ENCODE measurements at places on chromosomes 12 and 14. TPM values are rescaled to one million over a fixed set of nuclear protein-coding genes. Genes with fewer than 3 reads are reported as not detected.

DNA sequence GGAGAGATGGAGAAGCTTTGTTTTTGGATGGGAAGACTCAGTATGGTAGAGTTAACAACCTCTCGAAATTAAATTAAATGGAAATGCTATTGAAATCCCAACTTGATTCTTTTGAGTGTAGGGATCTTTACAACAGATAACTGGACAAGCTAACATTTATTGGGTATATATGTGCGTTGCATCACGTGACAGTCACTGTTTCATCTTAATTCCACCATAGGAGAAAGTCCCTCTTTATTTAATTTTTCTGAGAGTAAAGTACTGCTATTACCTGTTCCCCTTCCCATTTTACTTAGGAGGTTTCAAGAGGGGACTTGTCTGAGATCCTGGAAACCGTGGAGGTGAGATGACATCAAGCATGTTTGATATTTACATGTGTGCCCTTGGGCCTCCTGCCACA is 11.1 kb upstream of the DAO start:
- no peaks in the 10 kb centered on the region for H3K4me1 ChIP-seq
- no peaks in the 10 kb centered on the region for H3K36me3 ChIP-seq
- H3K4me3 ChIP-seq, result no peak overlapping the region
- H3K27me3 ChIP-seq, result no peaks in the 10 kb centered on the region
- H3K27ac ChIP-seq, result no peak overlapping the region
- no peak for DNase-seq

DNA sequence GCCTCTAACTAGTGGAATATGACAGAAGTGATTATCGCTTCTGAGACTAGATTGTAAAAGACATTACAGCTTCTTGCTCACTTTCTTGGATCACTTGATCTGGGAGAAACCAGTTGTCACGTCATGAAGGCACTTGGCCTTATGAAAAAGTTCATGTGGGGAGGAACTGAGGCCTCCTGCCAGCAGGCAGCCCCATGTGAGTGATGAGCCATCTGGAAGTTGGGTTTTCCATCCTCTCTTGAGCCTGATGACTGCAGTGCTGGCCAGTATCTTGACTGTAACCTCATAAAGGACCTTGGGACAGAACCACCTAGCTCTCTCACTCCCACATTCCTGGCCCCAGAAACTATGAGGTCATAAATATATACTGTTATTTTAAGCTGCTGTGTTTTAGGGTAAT is 28.0 kb downstream of the TTLL5 start:
- no peaks in the 10 kb centered on the region for H3K27me3 ChIP-seq
- DNase-seq, result no peak
- no peak overlapping the region for H3K27ac ChIP-seq
- no peak overlapping the region for H3K4me3 ChIP-seq
- H3K4me1 ChIP-seq, result peaks cover 12% of the 10 kb centered on the region
- peaks cover 16% of the 10 kb centered on the region for H3K36me3 ChIP-seq

DNA sequence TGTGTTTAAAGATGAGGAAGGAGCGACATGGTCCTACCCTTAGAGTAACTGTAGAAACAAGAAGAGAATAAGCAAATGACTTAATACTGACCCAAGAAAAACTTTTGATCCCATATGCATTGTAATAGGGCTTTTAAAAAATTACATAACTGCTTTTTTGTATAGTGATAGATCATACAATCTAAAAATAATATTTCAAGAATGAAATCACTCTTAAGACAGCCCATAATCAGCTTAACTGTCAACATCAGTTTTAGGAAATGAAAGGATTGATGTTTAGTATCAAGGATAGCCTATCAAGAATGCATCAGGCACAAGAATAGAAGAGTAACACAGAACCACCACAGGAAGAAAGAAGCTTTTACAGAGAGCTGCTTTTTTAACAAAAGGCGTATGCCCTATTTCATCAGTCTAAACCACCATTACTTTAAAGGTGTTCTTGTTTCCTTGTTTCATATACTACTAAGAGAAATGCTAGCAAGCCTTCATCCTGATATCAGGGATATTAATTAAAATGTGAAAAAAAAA is 64.5 kb downstream of the MARK3 start:
- no peaks in the 10 kb centered on the region for H3K27me3 ChIP-seq
- no peaks in the 10 kb centered on the region for H3K4me1 ChIP-seq
- H3K4me3 ChIP-seq, result no peak overlapping the region

Gene EML1
- total RNA-seq, result 47.8 TPM

Gene KLRK1
- total RNA-seq, result not detected

- DNase-seq, result no peak
- H3K4me1 ChIP-seq, result peaks cover 23% of the 10 kb centered on the region
- peaks cover 64% of the 10 kb centered on the region for H3K36me3 ChIP-seq
- H3K27me3 ChIP-seq, result no peaks in the 10 kb centered on the region
- H3K4me3 ChIP-seq, result no peak overlapping the region
These were observed 85.5 kb downstream of the ACTN1 start for GRCh38 chr14:68893566-68893965.

DNA sequence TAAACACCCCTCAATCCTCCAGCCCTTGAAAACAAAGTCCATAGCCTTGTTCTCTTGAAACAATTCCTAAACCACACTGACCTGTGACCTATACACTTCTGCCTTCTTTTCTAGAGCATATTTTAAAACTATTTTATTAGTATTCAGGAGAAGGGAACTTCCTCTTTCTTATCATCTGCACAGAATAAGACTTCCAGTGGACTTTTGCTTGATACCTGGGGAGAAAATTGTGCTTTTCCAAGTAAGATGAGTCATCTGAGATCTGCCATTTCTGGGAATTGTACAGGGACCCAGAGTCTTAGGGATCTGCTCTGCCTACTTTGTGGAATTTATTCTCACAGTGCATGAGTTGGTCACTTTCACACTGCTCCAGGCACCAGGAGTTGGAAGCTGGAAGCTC is 10.5 kb upstream of the WNT5B start:
- DNase-seq, result peak; percentile 30
- H3K4me1 ChIP-seq, result peaks cover 7% of the 10 kb centered on the region
- H3K27ac ChIP-seq, result no peak overlapping the region
- no peak overlapping the region for H3K4me3 ChIP-seq
- H3K27me3 ChIP-seq, result peaks cover 3% of the 10 kb centered on the region

- no peaks in the 10 kb centered on the region for H3K27me3 ChIP-seq
- H3K36me3 ChIP-seq, result no peaks in the 10 kb centered on the region
- peak; percentile 54 for DNase-seq
- no peak overlapping the region for H3K27ac ChIP-seq
- H3K4me1 ChIP-seq, result no peaks in the 10 kb centered on the region
- H3K4me3 ChIP-seq, result peak overlapping the region; percentile 38
These were observed 108.7 kb upstream of the CCND2 start for GRCh38 chr12:4164559-4165558.

DNA sequence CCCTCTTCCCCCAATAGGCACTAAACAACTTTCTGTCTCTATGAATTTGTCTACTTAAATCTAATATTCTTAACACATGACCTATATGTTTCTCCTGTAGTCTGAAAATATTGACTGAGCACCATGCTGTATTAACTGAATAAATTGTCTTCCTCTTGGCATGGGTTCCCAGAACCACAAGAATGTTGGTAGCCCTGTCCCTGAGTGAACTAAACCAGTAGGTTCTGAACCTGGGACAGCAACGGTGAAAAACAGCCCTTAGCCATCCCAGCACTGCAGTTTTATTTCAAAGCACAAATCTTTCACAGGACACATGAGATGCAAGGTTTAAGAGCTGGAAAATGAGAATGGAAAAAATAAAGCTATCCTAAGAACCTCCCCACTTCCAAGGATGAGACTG is 20.4 kb upstream of the HSP90B1 start:
- no peaks in the 10 kb centered on the region for H3K4me1 ChIP-seq
- no peak overlapping the region for H3K27ac ChIP-seq
- no peak for DNase-seq
- H3K4me3 ChIP-seq, result no peak overlapping the region

DNA sequence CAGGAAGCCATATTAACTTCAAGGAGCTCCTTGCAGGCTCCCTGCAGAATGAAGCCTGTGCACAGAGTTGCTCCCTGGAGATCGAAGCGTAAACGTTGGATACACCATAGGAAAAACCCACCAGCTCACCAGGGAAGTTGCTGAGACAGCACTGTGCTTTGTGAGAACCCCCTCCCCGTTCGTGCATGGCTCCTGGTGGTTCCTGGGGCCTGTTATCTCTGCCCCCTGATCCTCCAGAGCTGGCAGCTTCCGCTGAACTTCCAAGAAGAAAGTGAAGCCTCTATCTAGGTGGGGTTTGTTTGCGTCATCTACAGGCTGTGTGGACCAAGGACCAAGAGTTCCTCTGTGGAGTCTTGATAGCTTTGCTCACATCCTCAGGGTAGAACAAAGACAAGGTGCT is 2.4 kb upstream of the CCDC85C start:
- no peak for DNase-seq
- H3K4me1 ChIP-seq, result peaks cover 11% of the 10 kb centered on the region
- H3K27ac ChIP-seq, result no peak overlapping the region
- no peak overlapping the region for H3K4me3 ChIP-seq
- H3K27me3 ChIP-seq, result no peaks in the 10 kb centered on the region

- no peaks in the 10 kb centered on the region for H3K36me3 ChIP-seq
- no peak for DNase-seq
- no peak overlapping the region for H3K4me3 ChIP-seq
- H3K4me1 ChIP-seq, result no peaks in the 10 kb centered on the region
- no peak overlapping the region for H3K27ac ChIP-seq
These were observed 41.7 kb downstream of the ZCRB1 start for GRCh38 chr12:42284157-42284556.

GRCh38 chr14:92035890-92036289 is 4.0 kb downstream of the TRIP11 start:
- no peak overlapping the region for H3K27ac ChIP-seq
- DNase-seq, result no peak
- no peaks in the 10 kb centered on the region for H3K36me3 ChIP-seq
- H3K4me1 ChIP-seq, result peaks cover 15% of the 10 kb centered on the region

Measured in endothelial cell of umbilical vein (primary cell).